CD4-positive, alpha-beta T cell treated with Interferon gamma for 1 hour (primary cell): ENCODE measurements at places on chromosomes 4 and X.

GRCh38 chr4:68951806-68952585 is 392 bp upstream of the UGT2A3 start:
- DNase-seq, result no peak

DNA sequence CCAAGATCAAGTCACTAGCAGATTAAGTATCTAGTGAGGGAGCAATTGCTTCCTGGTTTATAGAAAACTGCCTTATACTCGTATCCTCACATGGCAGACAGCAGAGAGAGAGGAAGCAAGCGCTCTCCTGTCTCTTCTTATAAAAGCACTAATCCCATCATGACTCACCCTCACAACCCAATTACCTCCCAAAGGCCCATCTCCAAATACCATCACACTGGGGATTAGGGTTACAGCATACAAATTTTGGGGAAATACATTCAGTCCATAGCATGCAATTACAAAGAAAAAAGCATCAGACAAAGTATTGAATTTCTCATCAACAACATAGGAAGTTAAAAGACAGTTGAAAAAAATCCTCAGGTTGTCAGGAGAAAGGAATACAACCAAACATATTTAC is 292.6 kb downstream of the IQCM start:
- DNase-seq, result no peak

DNA sequence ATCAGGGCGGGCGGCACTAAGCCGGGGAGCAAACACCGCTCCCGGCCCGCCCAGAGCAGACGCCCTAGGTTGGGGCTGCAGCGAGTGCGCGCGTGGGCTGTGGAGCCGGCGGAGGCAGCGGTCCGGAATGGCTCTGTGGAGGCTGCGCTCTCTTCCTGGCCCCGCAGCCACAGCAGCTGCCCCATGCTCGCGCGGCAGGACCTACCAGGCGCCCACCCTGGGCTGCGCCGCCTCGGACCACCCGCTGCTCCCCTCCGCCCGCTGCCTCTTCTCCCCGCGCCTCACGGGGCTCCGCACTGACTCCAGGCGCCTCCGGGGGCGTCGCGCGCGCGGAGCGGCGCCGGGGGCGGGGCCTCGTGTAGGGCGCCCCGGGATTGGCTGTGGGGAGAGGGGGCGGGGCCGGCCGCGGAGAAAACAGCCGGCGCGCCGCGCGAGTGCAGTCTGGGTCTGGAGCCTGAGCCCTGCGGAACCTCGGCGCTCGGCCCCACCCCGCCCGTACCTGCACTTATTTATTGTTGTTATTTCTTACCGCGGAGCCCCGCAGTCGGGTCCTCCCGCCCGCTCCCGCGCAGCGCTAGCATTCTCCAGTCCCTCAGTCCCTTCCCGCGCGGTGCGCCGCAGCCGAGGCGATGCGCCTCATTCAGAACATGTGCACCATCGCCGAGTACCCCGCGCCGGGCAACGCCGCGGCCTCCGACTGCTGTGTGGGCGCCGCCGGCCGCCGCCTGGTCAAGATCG is at the start of gene RASL11B:
RASL11B (plus strand) TSS at position 439 of the 738 bp plus-strand sequence; CDS start at position 630, 191 bp downstream.
- DNase-seq, result peak; percentile 75

DNA sequence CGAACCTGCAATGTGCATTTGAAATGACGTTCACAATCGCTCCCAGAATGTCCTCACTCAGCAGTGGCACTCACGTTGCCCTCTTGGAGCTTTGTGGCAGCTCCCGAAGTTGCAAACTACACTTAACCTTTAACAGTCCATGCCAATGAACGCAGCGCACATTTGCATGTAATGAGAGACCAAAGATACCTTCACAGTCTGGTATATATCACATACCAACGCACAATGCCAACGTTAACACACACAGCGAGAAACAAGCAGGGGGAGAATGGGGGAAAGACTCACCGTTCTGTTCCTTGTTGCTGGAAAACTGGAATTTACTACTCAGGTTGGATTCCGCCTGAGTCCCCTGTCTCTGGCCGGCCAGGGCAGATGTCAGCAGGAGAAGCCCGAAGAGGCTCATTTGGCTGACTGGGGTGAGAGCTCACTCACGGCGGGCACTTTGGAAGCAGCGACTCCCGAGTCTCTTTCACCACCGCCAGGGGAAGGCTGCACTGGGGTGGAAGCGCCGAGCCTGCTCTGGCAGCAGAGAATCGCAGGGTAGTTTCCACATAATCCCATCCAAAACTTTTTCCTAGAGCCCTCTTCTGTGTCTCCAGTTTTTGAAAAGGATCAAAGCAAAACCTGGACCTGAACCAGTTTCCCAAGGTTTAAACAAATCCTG is 966 bp downstream of the PDGFC start:
- peak; percentile 30 for DNase-seq

DNA sequence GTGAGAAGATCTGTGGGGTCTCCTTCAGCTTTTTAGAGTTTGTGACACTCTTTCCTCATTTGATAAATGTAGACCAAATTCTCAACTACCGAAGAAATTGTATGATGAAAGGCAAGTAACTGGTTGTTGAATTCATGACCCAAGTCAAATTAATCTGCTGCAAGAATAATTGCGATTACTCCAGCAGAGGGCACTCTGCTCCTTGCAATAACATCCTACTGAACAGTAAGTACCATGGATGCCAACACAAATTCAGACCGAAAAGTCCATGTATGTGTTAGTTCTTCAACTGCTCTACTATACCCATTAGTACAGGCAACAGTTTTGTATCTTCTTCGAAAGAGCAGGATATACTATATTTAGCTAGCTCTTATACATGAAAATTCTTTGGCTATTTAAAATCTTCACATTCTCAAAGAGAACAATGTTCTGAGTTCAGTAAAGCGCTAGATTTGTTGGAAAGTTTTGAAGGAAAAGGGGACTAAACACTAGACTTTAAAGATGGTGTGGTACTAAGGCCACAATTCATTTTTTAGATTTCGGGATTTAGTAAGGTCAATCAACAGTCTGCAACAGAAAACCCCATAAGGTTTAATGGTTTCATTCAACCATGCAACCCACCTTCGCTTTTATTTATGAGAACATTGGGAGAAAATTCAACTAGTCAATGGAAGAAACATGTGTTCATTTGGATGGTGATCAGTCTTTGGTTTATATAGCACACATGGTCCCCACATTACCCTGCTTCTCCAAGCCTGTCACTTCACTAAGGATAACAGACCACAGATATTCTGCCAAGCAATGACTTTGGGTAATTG is 105.4 kb upstream of the TBC1D9 start:
- peak; percentile 19 for DNase-seq

DNA sequence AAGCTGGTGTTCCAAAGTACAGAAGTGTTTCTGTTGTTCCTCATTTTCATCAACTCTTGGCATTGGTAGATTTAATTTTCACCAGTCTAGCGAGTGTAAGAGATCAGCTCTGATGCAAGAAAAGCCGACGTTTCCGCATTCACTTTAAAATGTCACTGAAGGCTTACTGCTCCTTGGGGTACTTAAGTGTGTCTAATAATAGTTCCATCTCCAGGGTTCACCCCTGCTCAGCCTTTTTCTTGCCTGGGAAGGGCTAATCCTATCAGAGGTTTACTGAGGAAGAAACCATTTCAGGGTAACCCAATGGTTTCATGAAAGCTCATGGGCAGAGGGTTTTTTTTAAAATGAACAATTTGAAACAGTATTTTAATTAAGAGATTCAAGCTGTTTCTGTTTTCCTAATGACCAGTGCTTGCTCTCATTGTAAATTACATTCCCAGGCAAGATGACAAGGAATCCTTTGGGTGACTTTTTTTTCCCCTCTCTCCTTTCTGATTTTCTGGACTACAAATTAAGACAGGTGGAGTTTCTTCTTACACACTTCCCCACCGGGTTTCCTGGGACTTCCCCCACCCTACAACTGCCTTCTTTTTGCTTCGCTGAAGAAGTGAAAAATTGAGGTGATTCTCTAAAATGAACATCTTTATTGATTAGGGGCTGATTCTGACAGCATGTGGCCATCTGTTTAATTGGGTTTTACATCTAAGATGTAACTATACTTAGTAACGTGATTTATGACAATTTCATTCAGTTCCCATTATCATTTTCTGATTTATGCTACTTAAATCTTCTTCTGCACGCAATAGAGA is 78.7 kb upstream of the CBLL2 start:
- DNase-seq, result no peak

GRCh38 chrX:40945361-40945713 is 139.9 kb upstream of the USP9X start:
- no peak for DNase-seq

GRCh38 chr4:158766434-158767044 is 2.3 kb upstream of the FNIP2 start:
- no peak for DNase-seq

GRCh38 chr4:133555671-133556070 is 406.6 kb downstream of the PCDH10 start:
- DNase-seq, result no peak

DNA sequence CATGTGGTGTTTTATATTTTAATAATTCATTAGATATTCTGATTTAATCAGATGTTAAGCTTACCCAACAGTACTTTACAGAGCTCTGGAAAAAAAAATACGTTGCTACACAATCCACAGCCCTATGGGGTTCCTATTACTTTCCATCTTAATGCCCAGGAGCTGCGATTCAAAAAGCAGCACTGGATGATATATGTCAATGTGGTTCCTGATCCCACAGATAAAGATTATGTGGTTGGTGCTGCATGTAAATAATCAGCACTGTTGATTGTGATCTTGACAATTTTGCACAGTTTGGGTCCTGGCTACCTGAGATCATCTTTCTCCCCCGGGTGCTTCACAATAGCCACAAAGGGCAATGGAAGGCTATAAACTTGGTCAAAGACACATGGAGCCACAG is 72.7 kb upstream of the DCLK2 start:
- DNase-seq, result no peak

- no peak for DNase-seq
Observed at GRCh38 chrX:8141896-8142295, 29.2 kb downstream of the VCX2 start.

GRCh38 chrX:105315248-105315647 is 94.8 kb upstream of the TEX13A start:
- DNase-seq, result no peak

- DNase-seq, result no peak
Observed at GRCh38 chrX:63513825-63514568, 162.9 kb upstream of the SPIN4 start.

DNA sequence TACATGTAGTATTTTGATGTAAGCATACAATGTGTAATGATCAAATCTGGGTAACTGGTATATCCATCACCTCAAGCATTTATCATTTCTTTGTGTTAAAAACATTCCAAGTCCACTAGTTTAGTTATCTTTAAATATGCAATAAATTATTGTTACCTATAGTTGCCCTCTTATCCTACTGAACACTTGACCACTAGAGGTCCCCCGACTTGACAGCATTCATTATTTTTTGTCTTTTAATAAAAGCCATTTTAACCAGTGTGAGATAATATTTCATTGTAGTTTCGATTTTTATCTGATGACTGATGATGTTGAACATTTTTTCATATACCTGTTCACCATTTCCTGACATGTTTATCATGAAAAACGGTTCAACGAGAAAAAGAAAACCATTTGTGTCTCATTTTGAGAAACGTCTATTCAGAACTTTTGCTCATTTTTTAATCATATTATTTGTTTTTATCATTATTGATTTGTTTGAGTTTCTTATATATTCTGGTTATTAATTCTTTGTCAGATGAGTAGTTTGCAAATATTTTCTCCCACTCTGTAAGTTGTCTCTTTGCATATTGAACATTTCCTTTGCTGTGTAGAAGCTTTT is 199.0 kb upstream of the CXXC4 start:
- no peak for DNase-seq

DNA sequence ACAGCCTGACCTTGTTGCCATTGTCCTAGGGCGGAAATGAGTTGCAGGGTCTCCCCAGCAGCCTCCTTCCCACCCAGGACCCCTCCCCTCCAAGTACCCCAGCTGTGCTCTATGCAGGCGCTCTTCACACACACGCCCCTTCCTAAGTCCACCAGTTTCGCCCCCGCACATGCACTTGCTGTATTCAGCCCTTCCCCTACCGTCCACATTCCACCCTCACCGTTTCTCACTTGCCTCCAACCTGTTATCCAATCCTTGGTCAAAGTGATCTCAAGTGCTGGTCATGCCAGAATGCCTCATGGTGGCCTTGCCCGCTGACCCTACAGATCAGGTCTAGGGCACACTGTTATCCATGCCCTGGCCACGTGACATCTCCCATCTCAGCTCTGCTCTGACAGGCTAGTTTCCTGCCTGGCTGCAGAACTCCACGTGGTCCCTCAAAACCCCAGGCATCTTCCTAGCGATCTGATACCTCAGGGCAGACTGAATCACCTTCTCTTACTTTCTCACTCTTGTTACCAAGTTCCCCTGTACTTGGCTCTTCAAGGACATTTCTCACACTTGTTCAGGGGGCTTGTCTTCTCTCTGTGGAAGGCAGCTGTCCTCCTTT is 39.7 kb downstream of the NSG1 start:
- DNase-seq, result no peak

- DNase-seq, result no peak
Observed at GRCh38 chr4:99403380-99404184, 31.6 kb downstream of the ADH7 start.

DNA sequence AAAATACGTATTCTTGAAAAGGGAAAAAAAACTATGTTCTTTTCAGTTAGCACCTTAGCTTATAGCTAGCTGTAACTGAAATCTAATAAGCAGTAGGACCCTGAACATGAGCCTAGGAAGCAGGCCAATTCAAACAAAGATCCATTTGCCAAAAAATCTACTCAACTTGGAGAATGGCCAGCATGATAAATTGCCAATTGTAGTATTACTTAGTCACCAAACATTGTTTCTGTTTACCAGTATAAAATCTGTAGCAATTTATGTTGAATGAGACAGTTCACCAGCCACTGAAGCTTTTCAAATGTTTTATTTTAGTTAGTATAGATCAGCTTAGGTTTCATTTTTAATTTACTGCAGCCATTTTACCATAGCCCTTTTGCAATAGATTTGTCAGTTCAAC is 323.6 kb upstream of the DIPK2B start:
- DNase-seq, result no peak

- no peak for DNase-seq
Observed at GRCh38 chr4:85778632-85779131, 303.7 kb downstream of the ARHGAP24 start.

DNA sequence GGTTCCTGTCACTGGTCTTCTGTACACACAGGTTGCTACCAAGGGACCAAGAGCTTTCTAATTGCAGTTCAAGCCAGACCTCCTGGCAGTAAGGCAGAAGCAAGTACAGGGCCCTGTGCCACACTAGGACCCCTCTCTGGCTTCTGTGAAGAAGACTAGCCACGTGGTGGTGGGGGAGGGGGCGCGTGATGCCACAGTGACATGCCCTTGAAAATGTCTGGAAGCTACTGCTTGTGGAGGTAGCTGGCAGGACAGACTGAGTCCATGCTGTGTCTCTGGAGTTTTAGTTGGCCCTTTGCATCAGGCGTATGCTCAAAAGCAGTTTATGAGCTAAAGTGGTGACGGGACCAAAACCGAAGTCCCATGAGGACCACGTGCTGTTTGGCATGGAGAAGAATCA is 50.9 kb downstream of the RTL5 start:
- no peak for DNase-seq

- DNase-seq, result no peak
Observed at GRCh38 chr4:7529368-7530080, 94.8 kb upstream of the PSAPL1 start.

GRCh38 chr4:109989618-109990017 is 76.9 kb downstream of the EGF start:
- no peak for DNase-seq

GRCh38 chrX:34560180-34560579 is 96.9 kb downstream of the TMEM47 start:
- DNase-seq, result no peak

GRCh38 chr4:46933686-46934085 is 24.6 kb upstream of the COX7B2 start:
- DNase-seq, result no peak

- DNase-seq, result peak; percentile 96
Observed at GRCh38 chr4:47914220-47914925, at the start of gene NFXL1. Gene NFXL1, minus strand, starts transcription at chr4:47914583. Its CDS starts 380 bp downstream, at chr4:47914203.
